ENCODE measurements at places on chromosomes 11 and 22. TPM values are rescaled to one million over a fixed set of nuclear protein-coding genes. Genes with fewer than 3 reads are reported as not detected.

- DNase-seq, result no peak
- H3K27me3 ChIP-seq, result no peaks in the 10 kb centered on the region
- no peaks in the 10 kb centered on the region for H3K36me3 ChIP-seq
These were observed 556.3 kb upstream of the ANO3 start for GRCh38 chr11:25775603-25776002.

- H3K27me3 ChIP-seq, result no peaks in the 10 kb centered on the region
- no peak overlapping the region for H3K4me3 ChIP-seq
- no peaks in the 10 kb centered on the region for H3K36me3 ChIP-seq
- no peaks in the 10 kb centered on the region for H3K4me1 ChIP-seq
- no peak for DNase-seq
These were observed 551.6 kb downstream of the OPCML start for GRCh38 chr11:132980670-132981069.

DNA sequence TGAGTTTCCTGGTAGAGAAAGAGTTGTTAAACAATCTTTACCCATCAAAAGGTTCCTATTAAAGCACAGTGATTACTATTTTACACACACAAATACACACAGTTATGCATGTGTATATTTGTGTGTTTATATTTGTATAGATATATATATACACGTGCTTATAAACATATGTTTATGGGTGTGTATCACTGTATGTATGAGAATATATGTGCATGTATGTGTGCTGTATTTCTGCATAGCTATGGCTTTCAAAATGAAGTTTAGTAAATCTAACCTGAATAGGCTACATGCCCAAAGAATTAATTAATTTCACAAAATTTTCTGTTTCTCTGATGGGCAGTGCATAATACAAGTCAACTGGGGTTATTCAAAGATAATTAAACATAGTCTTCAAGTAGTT is 723.1 kb upstream of the KIRREL3 start:
- H3K27me3 ChIP-seq, result no peaks in the 10 kb centered on the region
- H3K4me3 ChIP-seq, result no peak overlapping the region
- no peak for DNase-seq
- H3K36me3 ChIP-seq, result no peaks in the 10 kb centered on the region
- no peak overlapping the region for H3K27ac ChIP-seq
- H3K4me1 ChIP-seq, result no peaks in the 10 kb centered on the region

DNA sequence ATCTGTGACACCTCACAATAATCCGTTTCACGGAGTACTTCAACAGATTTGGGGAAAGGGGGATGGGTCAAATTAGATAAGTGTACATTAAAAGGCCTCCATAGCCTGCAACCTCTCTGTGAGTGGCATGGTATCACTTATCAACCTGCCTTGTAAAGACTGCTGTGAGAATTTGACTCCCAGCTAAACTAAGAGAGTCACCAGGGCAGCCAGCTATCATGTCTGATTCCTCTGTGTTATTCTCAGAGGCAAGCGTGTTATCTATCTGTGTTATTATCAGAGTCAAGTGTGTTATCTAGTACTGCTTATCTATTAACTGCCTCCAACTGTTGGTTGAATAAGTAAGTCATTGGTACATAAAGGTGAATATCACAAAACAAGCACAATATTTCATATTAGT is 4.1 kb upstream of the FAM83F start:
- H3K27me3 ChIP-seq, result peaks cover 29% of the 10 kb centered on the region
- DNase-seq, result no peak
- H3K4me3 ChIP-seq, result no peak overlapping the region
- H3K27ac ChIP-seq, result no peak overlapping the region
- peaks cover 17% of the 10 kb centered on the region for H3K4me1 ChIP-seq

- H3K27me3 ChIP-seq, result no peaks in the 10 kb centered on the region
- H3K4me1 ChIP-seq, result peaks cover 28% of the 10 kb centered on the region
- no peak for DNase-seq
- no peak overlapping the region for H3K4me3 ChIP-seq
- no peak overlapping the region for H3K27ac ChIP-seq
These were observed 79.3 kb upstream of the SORL1 start for GRCh38 chr11:121372671-121373429.

GRCh38 chr11:9802291-9802861 is 138.5 kb downstream of the SWAP70 start:
- no peaks in the 10 kb centered on the region for H3K36me3 ChIP-seq
- no peak for DNase-seq
- peak overlapping the region; percentile 48 for H3K27ac ChIP-seq
- no peak overlapping the region for H3K4me3 ChIP-seq
- H3K27me3 ChIP-seq, result no peaks in the 10 kb centered on the region
- H3K4me1 ChIP-seq, result peaks cover 11% of the 10 kb centered on the region

GRCh38 chr22:26998716-26999115 is 341.3 kb downstream of the MIAT start:
- no peak overlapping the region for H3K27ac ChIP-seq
- no peaks in the 10 kb centered on the region for H3K36me3 ChIP-seq

- DNase-seq, result no peak
- H3K4me3 ChIP-seq, result no peak overlapping the region
- H3K36me3 ChIP-seq, result no peaks in the 10 kb centered on the region
- no peak overlapping the region for H3K27ac ChIP-seq
- H3K4me1 ChIP-seq, result no peaks in the 10 kb centered on the region
These were observed 118.3 kb downstream of the CD44 start for GRCh38 chr11:35257281-35257680.

Gene NPTXR
- total RNA-seq, result 2.5 TPM

DNA sequence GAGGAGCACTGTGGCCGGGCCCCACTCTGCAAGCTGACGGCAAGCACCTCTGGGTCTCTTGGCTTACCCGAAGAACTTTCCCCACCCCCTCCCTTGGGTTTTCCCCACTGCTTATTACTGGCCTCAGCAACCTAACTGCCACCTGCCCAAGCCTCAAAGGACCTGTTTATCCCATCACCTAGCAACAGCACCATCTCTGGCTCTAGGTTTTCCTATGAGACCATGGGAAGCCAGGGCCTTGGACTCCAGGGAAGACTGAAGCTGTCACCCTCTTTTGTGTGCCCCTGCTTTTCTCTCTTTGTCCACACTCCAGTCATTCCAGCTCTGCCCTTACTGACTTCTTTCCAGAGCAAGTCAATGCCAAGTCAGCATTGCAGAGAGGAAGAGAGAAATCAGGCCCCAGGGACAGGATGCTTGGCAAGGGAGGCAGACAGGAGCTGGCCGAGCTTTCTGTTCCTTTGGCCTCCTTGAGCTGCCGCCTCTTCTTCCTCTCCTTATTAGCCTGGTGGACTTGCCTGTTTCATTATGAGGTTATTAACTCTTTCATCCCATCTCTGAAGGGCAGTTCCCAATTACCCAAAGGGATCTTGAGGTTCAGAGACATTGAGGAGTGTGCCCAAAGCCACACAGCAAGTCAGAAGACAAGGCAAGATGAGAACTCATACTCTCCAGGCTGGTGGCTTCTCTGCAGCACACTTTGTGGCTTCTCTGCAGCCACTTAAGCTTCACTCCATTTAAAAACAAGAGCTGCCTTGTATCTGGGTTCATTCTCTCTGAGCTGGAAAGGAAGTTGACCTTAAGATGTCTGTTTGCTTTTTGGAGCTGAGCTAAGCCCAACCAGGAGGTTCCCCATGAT is at the start of gene SMIM35:
Gene SMIM35, minus strand, starts transcription at position 51 of the 856 bp plus-strand sequence. CDS start 206 bp downstream, outside the sequence.
- H3K4me1 ChIP-seq, result peaks cover 9% of the 10 kb centered on the region
- H3K27me3 ChIP-seq, result no peaks in the 10 kb centered on the region
- H3K4me3 ChIP-seq, result no peak within 1 kb of the TSS
- H3K27ac ChIP-seq, result peak within 1 kb of the TSS; percentile 58
- no peak for DNase-seq

GRCh38 chr22:30209642-30210041 is 36.9 kb downstream of the LIF start:
- peak overlapping the region; percentile 62 for H3K27ac ChIP-seq
- no peaks in the 10 kb centered on the region for H3K36me3 ChIP-seq
- no peak for DNase-seq
- H3K4me3 ChIP-seq, result no peak overlapping the region

GRCh38 chr22:48751539-48752437 is 1075.9 kb downstream of the BRD1 start:
- no peak for DNase-seq
- H3K27me3 ChIP-seq, result no peaks in the 10 kb centered on the region
- no peak overlapping the region for H3K27ac ChIP-seq

GRCh38 chr22:49514211-49514610 is 313.5 kb downstream of the BRD1 start:
- no peaks in the 10 kb centered on the region for H3K36me3 ChIP-seq
- no peaks in the 10 kb centered on the region for H3K4me1 ChIP-seq
- H3K27me3 ChIP-seq, result peaks cover 5% of the 10 kb centered on the region

- no peaks in the 10 kb centered on the region for H3K36me3 ChIP-seq
- no peaks in the 10 kb centered on the region for H3K4me1 ChIP-seq
- H3K27ac ChIP-seq, result no peak overlapping the region
- no peak overlapping the region for H3K4me3 ChIP-seq
- DNase-seq, result no peak
These were observed 37.8 kb downstream of the HSD17B12 start for GRCh38 chr11:43718373-43718772.

Gene OR51S1
- total RNA-seq, result not detected

- DNase-seq, result no peak
- no peaks in the 10 kb centered on the region for H3K36me3 ChIP-seq
- no peak overlapping the region for H3K4me3 ChIP-seq
- H3K4me1 ChIP-seq, result peaks cover 4% of the 10 kb centered on the region
- H3K27me3 ChIP-seq, result no peaks in the 10 kb centered on the region
These were observed 10.0 kb upstream of the TREH start for GRCh38 chr11:118689503-118689851.

- no peaks in the 10 kb centered on the region for H3K27me3 ChIP-seq
- H3K36me3 ChIP-seq, result no peaks in the 10 kb centered on the region
- no peak for DNase-seq
- H3K27ac ChIP-seq, result no peak overlapping the region
- no peak overlapping the region for H3K4me3 ChIP-seq
These were observed 33.5 kb upstream of the EMID1 start for GRCh38 chr22:29172216-29172615.
